Thyroid gland (tissue), 4 donors: ENCODE measurements at places on chromosomes 3 and 15. TPM values are rescaled to one million over a fixed set of nuclear protein-coding genes. Genes with fewer than 3 reads are reported as not detected.

GRCh38 chr3:183854318-183855035 is 29.1 kb upstream of the MAP6D1 start:
- peaks cover 3% of the 10 kb centered on the region for H3K36me3 ChIP-seq
- H3K27me3 ChIP-seq: no peaks in the 10 kb centered on the region
- H3K4me3 ChIP-seq: no peak overlapping the region
- H3K27ac ChIP-seq: no peak overlapping the region
- H3K4me1 ChIP-seq: no peaks in the 10 kb centered on the region

GRCh38 chr15:70526221-70526973 is 237.0 kb downstream of the UACA start:
- no peaks in the 10 kb centered on the region for H3K27me3 ChIP-seq
- H3K4me3 ChIP-seq: no peak overlapping the region
- H3K36me3 ChIP-seq: no peaks in the 10 kb centered on the region
- DNase-seq: no peak

DNA sequence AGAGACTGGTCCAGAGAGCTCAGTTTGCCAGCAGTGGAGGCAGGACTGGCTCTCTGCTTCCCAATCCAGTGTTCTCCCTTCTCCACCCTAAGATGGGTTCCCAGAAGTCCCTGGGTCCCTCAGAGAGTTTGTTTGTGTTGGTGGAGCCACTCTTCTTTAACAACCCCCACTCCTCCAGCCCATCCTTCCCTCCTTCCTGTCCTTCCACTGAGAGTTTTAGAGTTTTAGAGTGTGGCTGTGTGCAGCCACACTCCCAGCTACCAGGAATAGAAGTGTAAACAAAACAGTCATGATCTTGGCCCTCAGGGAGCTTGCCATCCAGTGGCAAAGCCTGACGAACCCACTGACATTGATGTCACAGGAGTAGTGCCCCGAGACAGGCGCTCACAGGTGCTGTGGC is 12.5 kb upstream of the FBLN2 start:
- H3K4me1 ChIP-seq: no peaks in the 10 kb centered on the region
- no peaks in the 10 kb centered on the region for H3K36me3 ChIP-seq
- DNase-seq: no peak
- no peak overlapping the region for H3K4me3 ChIP-seq
- H3K27ac ChIP-seq: peak overlapping the region; percentile 22

DNA sequence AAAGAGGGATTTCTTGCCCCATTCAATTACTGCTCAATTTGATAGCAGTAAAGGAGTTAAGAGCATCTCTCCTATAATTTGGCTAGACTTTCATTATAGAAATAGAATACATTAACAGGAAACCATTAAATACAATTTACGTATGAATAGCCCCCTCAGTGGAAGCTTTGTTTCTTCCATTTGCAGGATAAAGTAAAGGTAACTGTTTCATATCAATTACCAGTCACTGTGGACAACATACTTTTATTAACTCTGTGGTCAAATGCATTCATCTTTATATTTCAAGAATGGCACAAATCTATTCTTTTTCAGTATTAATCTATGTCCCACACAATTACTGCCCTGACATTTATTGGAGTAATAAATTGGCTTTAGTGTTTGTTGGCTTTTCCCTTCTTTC is 613.4 kb downstream of the NLGN1 start:
- no peak overlapping the region for H3K27ac ChIP-seq
- no peak for DNase-seq
- H3K4me1 ChIP-seq: no peaks in the 10 kb centered on the region
- no peaks in the 10 kb centered on the region for H3K36me3 ChIP-seq

- H3K4me1 ChIP-seq: no peaks in the 10 kb centered on the region
- no peaks in the 10 kb centered on the region for H3K27me3 ChIP-seq
- H3K27ac ChIP-seq: no peak overlapping the region
Observed at GRCh38 chr15:48989170-48989569, 25.5 kb upstream of the SHC4 start.

DNA sequence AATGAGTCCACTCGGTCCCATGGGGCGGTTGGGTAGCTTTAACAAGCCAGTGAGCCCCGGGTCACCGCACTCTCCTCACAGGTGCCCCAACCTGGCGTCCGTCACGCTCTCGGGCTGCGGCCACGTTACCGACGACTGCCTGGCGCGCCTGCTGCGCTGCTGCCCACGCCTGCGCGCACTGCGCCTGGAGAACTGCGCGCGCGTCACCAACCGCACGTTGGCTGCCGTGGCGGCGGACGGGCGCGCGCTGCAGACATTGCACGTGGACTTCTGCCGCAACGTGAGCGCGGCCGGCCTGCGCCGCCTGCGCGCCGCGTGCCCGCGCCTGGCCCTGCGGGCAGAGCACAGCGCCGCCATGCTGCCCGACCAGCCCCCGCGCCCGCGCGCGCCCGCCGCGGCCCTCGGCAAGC is 3.4 kb downstream of the FBXL22 start:
- no peaks in the 10 kb centered on the region for H3K27me3 ChIP-seq
- DNase-seq: peak; percentile 94
- no peaks in the 10 kb centered on the region for H3K36me3 ChIP-seq
- H3K4me3 ChIP-seq: peak overlapping the region; percentile 70
- H3K27ac ChIP-seq: peak overlapping the region; percentile 84

- H3K27ac ChIP-seq: no peak overlapping the region
- peaks cover 7% of the 10 kb centered on the region for H3K4me1 ChIP-seq
- no peaks in the 10 kb centered on the region for H3K27me3 ChIP-seq
- no peaks in the 10 kb centered on the region for H3K36me3 ChIP-seq
- DNase-seq: no peak
Observed at GRCh38 chr3:134038716-134039115, 9.0 kb upstream of the SLCO2A1 start.

GRCh38 chr15:29554531-29554930 is 267.7 kb downstream of the TJP1 start:
- H3K4me3 ChIP-seq: no peak overlapping the region
- no peak overlapping the region for H3K27ac ChIP-seq
- H3K36me3 ChIP-seq: no peaks in the 10 kb centered on the region
- H3K27me3 ChIP-seq: no peaks in the 10 kb centered on the region

DNA sequence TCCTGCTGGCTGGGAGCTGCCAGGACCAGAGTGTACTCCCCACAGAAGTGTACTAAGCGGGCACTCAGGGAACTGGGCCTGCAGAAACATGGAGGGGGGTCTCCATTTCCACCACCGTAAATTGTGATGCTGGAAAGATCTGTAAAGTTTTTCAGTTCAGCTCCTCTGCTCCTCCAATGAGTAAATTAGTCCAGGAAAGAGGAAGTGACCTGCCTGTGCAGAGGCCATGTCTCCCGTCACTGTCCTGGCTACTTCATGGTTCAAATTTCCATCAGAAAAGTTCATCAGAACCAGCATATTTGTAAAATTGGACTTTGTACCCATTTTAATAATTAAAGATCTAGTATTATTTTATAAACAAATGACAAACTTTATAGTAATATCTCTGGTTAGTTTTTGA is 226.7 kb upstream of the THBS1 start:
- peaks cover 24% of the 10 kb centered on the region for H3K4me1 ChIP-seq
- H3K4me3 ChIP-seq: no peak overlapping the region
- DNase-seq: no peak
- no peak overlapping the region for H3K27ac ChIP-seq

DNA sequence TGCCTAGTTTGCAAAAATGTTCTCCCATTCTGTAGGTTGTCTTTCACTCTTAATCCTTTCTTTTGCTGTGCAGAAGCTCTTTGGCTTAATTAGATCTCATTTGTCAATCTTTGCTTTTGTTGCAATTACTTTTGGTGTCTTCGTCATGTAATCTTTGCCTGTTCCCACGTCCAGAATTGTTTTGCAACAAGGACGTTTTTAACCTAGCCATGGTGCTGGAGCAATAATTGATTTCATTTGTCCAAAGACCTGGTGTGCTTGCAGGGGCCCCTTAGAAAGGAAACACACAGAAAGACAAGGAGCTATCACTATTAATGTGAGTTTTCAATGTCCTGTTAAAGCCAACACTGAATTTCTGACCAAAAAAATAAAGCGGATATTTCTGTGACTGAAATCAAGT is 89.1 kb upstream of the GALNT15 start:
- peaks cover 15% of the 10 kb centered on the region for H3K4me1 ChIP-seq
- H3K4me3 ChIP-seq: no peak overlapping the region
- DNase-seq: no peak
- H3K27ac ChIP-seq: peak overlapping the region; percentile 60
- H3K36me3 ChIP-seq: no peaks in the 10 kb centered on the region
- no peaks in the 10 kb centered on the region for H3K27me3 ChIP-seq

- no peak overlapping the region for H3K27ac ChIP-seq
- no peaks in the 10 kb centered on the region for H3K36me3 ChIP-seq
- no peak overlapping the region for H3K4me3 ChIP-seq
- no peaks in the 10 kb centered on the region for H3K4me1 ChIP-seq
Observed at GRCh38 chr3:85535517-85535916, 576.7 kb downstream of the CADM2 start.

The RPP25 gene
- total RNA-seq: 23.1 TPM

The NOX5 gene
- total RNA-seq: 0.88 TPM

The RLBP1 gene
- total RNA-seq: not detected

The IL17RD gene
- total RNA-seq: 2.6 TPM
